Cardiac septum (tissue), 1 donor: ENCODE measurements at places on chromosomes 5 and 9.

GRCh38 chr5:58381566-58381965 is 78.3 kb downstream of the PLK2 start:
- no peak for DNase-seq

DNA sequence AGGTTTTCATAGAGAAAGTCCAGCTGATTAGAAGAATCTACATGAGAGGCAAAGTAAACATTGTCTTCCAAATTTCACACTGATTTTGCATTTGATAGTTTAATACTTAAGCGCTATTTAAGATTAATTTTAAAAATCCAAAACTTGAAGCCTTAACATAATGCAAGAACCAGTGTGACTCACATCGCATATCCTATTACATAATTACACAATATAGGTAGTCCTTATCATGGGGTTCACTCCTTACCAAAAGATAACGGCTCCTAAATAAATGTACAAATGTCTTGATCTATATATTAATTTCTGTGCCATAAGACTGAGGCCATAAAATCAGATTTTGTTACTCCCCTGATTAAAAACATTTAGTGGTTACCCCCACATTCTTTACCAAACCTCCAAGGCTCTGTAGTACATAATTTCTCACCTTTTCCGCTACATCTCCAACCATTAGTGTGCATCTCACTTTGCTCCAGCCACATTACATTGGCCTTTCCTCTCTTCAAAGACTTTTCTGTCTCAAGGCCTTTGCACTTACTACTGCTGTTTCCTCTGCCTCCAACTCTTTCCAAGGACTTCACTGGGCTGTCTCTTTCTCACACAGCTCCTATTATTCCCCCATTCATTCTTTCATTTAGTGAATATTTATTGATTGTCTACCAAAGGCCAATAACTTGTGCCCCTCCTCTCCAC is 1.0 kb downstream of the RIOK2 start:
- no peak for DNase-seq

GRCh38 chr5:124512236-124512635 is 234.2 kb downstream of the ZNF608 start:
- no peak for DNase-seq

DNA sequence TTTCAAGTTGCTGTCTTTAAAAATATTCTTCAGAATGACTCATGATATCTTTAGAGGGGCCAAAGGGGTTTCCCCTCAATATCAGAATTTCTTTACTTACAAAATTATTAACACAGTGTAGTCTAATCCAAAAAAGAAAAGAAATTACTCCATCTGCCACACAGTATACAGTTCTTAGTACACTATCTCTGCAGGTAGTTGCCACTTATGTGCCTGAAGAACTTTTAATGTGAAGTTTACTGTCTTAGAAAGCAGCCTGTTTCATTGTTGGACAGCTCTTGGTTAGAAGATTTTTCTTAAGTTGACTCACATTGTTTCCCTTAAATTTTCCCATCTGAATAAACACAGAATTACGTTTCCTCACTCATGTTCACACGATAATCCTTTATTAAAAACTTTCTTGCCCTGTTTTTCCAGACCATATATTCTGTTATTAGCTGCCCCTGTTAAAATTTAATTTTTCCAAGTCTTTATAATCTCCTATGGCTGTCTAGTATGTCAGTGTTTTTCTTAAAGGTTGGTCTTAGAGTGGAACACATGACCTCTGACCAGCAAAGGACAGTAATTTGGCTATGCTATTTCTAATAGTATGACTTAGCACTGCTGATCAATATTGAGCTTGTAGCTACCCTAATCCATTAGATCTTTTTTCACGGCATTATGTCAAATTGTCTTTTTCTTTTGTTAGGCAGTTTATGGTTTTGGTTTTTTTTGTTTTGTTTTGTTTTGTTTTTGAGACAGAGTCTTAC is 21.8 kb upstream of the FKTN start:
- DNase-seq: no peak

GRCh38 chr9:80797831-80798688 is 891.3 kb downstream of the TLE1 start:
- DNase-seq: no peak

GRCh38 chr9:19271081-19271480 is 40.6 kb downstream of the DENND4C start:
- DNase-seq: no peak

DNA sequence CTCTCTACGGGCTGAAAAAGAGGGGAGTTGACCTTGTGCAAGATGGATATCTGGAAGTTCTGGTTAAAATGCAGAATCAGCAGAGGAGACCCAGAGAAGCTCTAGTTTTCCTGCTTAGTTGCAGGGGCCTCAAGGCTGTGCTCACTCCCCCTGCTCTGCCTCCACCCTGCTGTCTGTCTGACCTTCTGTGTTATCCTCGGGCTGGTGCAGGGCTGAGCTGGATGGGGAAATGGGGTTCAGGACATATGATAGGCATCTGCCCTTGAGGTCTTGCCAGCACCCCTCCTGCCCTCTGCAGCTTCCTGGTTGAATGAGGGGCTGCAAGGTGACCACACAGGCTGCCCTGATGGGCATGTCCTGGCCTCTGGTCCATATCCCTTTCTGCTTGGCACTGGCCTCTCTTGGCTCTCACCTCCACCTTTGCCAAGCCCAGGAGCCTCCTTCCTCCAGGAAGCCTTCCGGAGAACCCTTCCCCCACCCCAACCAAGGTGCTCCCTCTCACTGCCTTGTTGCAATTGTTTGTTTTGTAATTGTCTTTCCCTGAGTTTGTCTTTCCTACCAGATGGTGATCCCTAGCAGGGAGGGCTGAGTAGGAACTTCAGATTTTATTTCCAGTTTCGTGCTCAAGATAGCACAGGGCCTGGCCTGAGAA is 1.3 kb downstream of the TMEM268 start:
- no peak for DNase-seq

DNA sequence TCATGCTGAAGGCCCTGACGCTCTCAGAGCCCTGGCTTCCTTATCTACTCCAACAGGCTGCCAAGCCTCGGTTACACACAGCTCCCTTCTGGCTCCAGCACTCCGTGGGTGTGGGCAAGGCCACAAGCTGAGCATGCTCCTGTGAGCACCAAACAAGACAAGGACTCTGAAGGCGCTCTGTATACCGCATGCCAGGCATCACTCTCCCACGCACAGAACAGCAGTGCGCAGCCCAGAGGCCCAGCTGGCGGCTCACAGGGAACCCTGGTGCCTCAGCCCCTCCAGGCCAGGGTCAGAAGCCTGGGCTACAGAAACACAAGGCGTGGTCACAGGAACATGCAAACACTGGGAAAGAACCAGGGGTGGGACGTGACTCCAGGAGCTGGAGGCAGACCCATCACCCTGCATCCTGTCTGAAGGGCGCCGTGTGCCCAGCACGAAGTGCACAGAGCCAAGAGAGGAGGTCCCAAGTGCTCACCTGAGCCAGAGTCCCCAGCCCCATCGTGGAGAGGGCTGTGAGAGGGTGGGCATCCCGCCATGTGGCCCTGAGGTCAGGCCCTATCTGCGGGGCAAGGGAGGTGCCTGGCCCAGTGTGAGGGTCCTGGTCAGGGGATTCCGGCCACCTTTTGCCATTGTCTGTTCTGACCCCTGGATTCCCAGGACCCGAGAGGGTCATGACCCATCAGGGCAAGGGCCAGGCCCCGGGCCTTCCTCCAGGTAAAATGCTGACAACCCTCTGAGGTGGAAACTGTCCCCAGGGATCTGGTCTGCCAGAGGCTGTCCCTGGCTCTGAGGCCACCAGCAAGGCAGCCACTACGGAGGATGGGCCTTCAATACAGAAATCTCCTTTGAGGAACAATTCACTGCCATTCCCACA is 54.7 kb downstream of the COL23A1 start:
- DNase-seq: peak; percentile 86

- no peak for DNase-seq
Measured at GRCh38 chr5:136133922-136134379, 1.3 kb downstream of the SMAD5 start.
